ENCODE measurements at places on chromosomes 2 and 18. TPM values are rescaled to one million over a fixed set of nuclear protein-coding genes. Genes with fewer than 3 reads are reported as not detected.

FOXD4L1 gene
- 1.2 TPM for total RNA-seq

GRCh38 chr2:24920098-24920808, at the start of gene ADCY3:
Gene ADCY3 (minus strand): TSS chr2:24920237. CDS start chr2:24918987, 1,250 bp downstream.
- peak; percentile 44 for DNase-seq

AKAIN1 gene
- not detected for total RNA-seq

CNGA3 gene
- total RNA-seq = 0.04 TPM

TUBA4B gene
- total RNA-seq = not detected

FHOD3 gene
- 347 TPM for total RNA-seq

ARHGEF33 gene
- 1.0 TPM for total RNA-seq

DNA sequence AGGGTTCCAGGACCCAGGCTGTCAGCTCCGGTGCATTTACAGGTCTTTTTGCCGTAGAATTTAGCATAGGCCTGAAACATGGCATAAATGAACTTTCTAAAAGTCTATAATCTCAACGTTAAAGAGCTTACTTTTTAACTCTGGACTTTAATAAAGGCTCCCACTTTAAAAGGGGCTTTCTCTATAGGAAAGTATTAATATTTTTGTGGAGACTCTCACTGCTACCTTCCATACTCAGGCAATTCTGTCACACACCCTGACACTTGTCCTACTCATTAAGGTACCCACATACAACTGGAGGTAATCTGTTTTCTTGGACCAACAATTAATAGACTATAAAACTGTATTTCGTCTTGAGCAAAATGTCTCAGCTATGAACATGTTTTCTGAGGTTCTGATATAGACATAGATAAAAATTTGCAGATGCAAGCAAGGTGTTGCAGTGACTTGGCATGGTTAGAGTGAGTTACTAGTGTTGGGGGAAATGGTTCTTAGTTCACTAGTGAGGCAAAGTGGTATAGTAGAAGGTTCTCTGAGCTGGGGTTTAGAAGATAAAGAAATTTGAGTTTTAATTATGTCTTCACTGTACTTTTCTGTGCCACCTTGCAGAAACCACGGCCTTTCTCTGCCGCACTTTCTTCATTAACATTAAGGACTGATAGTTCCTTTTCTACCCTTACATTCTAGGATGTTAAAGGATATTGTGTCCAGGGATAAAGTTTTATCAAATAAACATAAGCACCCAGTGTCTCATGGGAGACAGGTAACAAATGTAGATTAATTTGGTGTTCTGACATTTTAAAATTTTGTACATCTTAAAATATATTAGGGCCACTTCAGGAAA, 10.8 kb upstream of the NR4A2 start:
- no peak for DNase-seq

DNA sequence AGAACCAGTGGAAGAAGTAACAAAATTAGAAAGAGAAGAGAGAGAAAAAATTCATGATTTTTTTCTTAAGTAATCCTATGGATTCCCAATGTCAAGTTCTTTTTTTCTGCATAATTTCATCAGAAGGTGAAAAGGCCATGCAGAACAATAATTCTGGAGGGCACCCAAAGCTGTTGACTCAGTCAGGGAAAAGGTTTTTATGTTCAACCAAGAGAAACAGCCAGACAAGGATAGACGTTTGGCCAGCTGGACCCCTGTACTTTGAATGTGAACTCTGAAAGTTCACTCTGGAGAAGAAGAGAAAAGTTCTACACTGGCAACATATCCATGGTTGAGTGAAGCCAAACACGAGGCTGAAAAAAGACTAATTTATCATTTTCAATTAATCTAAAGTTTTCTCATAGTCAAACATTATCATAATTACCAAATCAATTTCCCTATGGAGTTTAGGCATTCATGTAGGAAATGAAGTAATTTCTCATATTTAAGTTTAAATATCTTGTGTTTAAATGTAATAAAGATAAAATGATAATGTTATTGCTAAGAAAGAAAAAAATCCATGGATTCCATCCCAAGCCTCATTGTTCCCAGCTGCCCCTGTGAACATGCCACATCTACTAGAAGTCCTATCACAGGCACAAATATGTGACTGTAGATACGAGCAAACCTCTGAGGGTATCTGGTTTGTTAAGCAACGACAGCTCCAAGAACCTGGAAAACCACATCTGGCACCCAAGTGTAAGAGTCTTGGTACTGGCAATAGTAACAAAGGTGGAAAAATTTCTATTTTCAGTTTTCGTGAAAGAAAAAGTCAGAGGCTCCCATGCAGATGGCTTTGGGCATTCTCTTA, 742.7 kb upstream of the ACVR2A start:
- peak; percentile 42 for DNase-seq

DNA sequence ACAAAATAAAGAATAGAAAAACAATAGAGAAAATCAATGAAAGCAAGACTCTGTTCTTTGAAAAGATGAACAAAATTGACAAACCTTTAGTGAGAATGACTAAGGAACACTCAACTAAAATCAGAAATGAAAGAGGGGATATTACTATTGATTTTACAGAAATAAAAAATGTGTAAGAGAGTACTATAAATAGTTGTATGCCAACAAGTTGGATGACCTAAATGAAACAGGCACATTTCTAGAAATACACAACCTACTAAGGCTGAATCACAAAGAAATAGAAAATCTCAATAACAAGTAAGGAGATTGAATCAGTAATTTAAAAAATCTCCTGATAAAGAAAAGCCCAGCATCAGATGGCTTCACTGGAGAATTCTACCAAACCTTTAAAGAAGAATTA, 18.4 kb upstream of the MALL start:
- no peak for DNase-seq

Measured in cardiac muscle cell (in vitro differentiated cells and primary cell).